ENCODE measurements at places on chromosomes 1 and 21. TPM values are rescaled to one million over a fixed set of nuclear protein-coding genes. Genes with fewer than 3 reads are reported as not detected.

Gene ADSS2
- 33.7 TPM for polyA plus RNA-seq

Gene ESRRG
- 0.22 TPM for polyA plus RNA-seq

Gene CBR1
- 119 TPM for polyA plus RNA-seq

Gene RIMKLA
- polyA plus RNA-seq: not detected

Gene IQGAP3
- polyA plus RNA-seq: 6.3 TPM

DNA sequence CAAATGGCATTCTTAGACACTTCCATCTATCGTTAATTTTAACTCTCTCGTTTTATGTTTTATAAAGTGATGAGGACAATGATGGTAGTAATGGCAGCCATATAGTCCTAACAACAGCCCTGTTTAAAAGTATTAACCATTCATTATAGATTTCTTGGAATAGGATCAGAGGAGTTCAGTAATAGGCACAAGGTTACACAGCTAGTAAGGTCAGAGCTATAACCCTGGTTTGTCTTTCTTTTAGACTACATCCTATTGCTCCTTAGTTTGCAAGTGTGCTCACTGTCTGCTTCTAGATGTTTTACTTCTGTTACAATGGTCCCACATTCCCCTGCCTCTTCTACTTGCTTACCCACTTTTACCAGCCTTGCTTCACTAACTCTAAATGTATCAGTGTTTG lies 50.9 kb downstream of the TLCD4 start:
- DNase-seq: no peak

DNA sequence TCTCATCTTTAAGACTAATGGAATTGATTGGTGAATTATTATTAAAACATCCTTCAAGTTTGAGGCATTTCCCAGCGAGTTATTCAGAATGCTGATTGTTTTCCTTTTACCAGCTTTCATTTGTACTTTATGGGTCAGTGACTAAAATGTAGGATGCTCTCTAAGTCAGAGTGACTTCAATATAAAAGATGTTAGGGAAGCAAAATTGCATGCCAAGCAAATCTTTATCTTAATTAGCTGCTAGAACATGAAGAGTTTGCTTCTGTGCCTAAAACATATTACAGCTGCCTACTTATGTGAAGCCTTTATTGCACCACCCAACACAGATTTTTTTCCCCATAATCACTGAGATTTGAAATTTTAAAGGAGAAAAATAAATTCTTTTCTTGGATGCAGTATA lies 79.8 kb upstream of the CYYR1 start:
- no peak for DNase-seq

DNA sequence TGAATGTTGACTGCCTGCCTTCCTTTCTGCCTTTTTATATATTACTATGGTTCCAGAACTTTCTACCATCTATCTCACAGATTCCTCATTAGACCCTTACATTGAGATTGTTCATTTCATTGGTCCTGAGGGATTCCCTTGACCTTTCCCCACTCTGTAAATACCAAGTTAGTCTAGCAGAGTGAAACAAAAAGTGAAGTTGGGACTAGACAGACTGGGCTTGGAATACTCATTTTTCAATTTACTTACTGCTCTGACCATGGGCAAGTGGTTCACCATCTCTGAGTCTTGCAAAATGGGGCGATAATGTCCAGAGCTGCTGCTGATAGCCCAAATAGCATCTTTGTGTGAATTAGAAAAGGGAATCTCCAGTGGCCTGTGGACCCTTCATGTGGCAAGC lies 38.8 kb downstream of the XCL2 start:
- no peak for DNase-seq

- DNase-seq: no peak
These were observed 63.7 kb downstream of the ZC3H11B start for GRCh38 chr1:219549215-219549614.

Data from AG04450 (cell line).